Stimulated activated CD8-positive, alpha-beta memory T cell treated with anti-CD3 and anti-CD28 coated beads, Interleukin-4, amount 100 ng/mL, for 48 hours (primary cell): ENCODE measurements at places on chromosomes 13 and 19.
A peak's percentile ranks its signal among the peaks of the same experiment; 100 is the strongest.

DNA sequence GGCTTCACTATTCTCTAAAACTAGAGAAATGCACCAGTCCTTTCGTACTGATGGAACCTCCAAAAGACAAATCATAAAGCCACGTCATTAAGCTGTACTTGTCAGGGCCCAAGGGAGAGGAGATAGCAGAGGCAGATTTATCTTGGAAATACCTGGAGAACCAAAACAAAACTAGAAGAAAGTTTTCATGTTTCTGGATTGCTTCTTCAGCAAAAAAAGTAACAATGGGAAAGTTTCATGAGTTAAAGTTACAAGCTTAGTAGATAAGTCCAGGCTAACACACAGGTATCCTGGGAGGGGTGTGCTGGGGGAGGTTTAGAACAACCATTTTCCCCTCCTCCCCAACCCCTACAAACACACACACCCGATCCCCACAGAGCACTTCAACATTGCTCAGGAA is 21.6 kb downstream of the RANBP3 start:
- DNase-seq, result no peak

DNA sequence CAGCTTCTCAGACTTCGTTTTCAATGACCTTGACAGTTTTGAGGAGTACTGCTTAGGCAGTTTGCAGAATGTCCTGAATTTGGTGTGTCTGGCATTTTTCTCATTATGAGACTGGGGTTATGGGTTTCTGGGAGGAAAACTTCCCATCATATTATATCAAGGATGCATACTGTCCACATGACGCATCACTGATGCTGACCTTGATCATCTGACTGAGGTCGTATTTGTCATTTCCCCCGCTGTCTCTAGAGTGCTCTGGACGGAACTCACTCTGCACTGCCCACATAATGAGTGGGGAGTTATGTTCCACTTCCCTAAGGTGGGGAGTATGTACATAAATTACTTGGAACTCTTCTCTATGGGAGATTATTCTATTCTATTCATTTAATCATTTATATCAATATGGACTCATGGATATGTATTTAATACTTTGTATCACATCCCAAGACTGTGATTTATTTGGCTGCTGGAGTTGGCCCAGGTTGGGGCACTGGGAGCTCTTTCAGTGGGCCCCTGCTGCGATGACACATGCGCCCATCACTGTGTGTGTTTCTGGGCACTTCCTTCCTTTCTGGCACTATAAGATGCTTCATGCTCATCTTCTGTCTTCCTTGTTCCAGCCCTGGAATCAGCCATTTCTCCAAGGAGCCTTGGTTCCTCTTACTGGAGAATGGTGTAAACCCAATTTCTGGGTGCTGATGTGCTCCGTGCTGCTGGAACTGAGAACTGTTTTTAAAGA is 138.6 kb downstream of the MIPEP start:
- DNase-seq, result peak; percentile 32

DNA sequence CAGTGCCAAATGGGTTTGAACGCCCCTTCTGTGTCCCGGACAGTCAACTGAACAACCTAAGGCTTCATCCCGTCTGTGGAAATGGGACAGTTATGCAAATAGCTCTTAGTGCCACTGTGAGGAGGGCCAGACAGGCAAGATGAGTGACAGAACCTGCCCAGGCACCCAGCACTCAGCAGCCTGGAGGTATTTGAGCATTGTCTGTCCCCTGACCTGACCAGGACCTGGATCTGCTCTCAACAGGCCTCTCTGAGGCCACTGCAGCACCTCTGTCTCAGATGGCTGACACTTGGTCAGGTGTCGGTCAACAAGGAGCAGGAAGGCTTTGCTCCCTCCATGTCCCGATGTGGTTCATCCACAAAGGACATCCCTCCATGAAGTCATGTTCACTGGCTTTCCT is 67.9 kb downstream of the CCDC70 start:
- DNase-seq, result no peak

- no peak for DNase-seq
These were observed 31.7 kb downstream of the TRPM4 start for GRCh38 chr19:49189259-49189658.

GRCh38 chr19:28504139-28504538 is 708.8 kb downstream of the UQCRFS1 start:
- DNase-seq, result no peak

DNA sequence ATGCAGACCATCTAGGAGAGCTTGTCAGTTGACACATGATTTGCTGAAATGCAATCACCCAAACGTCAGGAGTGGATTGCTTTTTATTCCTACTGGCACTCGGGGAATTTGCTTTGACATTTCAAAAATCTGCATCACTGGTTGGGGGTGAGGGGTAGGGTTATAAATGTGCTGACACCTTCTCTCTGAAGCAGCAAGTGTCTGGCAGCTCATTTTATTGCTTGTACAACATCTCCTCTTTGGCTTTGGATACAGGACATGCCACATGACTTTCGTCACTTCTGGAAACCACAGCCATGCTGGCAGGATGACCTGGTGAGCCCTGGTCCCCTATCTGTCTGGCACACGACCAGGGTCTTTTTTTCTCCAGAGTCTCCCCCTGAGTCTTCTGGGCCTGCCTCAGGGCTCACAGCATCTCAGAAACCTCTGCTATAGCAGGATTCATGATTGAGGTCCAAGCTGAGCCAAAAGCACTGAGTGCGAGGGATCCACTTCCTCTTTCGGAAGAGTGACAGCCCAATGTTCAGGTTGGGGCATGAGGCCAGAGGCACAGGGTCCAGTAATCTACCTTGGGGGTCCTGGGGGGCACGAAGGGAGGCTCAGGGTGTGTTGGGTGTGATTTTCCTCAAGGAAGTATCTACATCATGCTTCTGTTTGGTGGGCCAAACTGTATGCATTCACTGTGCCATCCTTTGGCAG is 60.1 kb downstream of the HSPH1 start:
- DNase-seq, result no peak

DNA sequence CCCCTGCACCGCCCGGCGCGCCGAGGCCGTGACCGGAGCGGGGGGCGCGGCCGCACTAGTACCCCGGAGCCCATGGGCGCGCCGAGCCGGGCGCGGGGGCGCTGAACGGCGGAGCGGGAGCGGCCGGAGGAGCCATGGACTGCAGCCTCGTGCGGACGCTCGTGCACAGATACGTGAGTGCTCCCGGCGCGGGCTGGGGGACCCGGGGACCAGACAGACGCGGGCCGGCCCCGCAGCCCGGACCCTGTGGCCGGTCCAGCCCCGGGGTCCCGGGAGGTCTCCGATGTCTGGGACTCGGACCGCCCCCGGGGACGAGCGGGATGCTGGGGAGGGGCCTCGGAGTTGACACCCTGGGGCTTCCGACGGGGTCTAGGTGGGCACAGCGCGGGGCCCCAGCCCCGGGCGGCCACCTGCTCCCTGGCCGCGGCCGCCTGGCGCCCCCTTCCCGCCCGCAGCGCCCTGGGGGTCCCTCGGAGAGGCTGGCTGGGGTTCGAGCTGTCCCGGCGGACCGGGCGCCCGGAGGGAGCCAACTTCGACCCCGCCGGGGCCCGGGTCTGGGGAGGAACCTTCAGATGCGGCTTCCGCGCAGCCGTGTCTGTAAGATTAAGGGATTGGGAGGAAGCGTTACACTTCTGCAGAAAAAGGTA is 568 bp downstream of the ATP11A start:
- peak; percentile 46 for DNase-seq

GRCh38 chr13:74017301-74018061 is 116.7 kb downstream of the KLF12 start:
- no peak for DNase-seq

- DNase-seq, result no peak
These were observed 2.0 kb upstream of the GATAD2A start for GRCh38 chr19:19403373-19403901.

DNA sequence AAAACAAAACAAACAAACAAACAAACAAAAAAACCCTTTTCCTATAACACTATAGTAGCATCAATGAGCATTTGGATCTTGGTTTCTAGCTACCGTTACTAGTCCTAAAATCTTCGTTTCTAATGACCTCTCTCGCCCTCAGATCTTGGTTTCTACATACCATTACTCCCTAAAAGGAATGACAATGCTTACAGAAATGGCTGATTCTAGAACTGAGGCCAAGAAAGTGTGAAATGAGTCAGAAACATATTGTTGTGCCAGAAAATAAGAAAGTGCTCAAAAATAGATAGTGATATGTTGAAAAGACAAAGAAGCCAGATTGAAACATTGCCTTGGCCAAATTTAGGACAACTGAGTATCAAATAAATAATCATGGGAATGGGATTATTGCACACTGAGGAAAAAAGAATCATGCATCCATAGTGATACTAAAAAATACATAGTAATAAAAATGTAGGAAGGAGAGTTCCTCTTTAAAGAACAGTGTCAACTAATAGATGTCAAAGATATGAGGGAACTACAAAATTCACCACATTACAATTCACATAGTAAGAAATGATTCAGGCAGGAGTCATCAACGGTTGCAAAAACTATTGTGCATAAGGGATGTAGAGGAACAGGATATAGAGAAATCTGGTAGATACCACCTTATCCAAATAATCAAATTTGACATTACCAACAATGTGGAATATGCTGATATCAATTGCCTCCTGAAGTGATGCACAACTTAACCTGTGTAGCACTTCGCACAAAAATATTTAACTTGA is 386.6 kb downstream of the DIAPH3 start:
- no peak for DNase-seq

- DNase-seq, result peak; percentile 95
These were observed 47.3 kb upstream of the SHKBP1 start for GRCh38 chr19:40529093-40529954.

DNA sequence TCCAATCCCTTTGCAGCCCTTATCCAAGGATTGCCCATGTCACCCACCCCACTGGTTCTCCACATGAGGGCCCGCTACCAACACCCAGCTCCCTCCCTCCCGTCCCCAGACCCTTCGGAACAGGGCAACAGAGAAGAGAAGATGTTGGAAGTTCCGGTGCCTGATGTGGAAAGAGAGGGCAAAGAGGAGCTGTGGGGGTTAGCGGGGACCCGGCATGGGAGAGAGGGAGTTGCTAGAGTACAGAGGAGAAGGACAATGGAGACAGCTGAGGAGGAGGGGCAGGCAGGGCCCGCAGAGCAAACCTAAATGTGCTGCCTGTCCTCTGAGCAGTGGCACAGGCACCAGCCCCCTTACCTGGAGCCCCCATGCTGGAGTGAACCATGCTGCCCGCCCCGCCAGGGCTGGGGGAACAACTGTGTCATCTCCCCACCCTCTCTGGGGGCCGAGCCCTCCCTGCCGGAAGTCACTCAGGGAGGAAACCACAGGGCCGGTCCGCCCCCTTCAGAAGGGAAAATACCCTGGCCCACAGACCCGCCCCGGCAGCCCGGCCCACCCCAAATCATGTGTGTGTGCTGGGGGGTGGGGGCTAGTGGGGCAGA is at the start of gene POU2F2:
Gene POU2F2, minus strand, starts transcription at position 417 of the 599 bp plus-strand sequence. Its CDS starts 35 bp downstream, at position 382.
- peak; percentile 89 for DNase-seq

DNA sequence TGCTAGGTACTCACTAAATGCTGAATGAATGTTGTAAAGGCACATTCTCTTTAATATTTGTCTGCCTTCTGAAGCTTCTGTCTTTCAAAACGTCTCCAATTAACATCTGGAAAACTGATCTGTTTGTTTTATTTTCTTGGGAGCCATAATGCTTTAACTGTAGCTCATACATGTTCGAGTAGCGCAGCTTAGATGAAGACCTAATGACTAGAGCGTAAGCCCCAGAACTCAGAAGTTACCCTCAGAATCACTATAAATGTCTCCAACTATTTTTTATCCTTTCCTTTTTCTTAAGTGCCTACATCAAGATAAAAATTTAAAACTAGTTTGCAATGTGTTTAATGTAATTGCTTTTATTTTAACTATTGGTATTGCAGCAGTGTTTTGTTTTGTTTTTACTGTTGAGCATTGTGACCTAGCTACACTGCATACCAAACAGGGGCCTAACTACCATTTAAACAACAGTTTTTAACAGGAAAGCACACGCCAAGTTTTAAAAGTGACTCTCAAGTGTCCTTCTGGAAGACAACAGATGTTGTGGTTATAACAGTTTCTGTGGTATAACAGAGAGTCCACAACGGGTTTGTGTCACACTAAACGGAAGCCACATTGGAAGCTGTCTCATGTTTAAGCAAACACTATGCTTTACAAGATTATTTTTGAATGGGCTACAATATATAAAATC is 42.0 kb downstream of the MRPL57 start:
- no peak for DNase-seq

DNA sequence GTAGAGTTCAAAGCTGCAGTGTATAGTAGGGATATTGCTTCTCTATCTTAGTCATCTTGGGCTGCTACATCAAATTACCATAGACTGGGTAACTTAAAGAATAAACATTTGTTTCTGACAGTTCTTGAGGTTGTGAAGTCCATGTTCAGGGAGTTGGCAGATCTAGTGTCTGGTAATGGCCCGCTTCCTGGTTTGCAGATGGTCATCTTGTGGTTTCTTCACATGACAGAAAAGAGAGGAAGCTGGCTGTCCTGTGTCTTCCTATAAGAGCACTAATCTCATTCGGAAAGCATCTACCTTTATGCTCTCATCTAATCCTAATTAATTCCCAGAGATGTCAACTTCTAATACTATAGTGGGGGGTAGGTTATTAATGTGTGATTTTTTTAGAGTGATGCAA is 6.2 kb downstream of the ZNF763 start:
- no peak for DNase-seq

GRCh38 chr13:113305208-113305607 is 8.2 kb downstream of the LAMP1 start:
- DNase-seq, result no peak

GRCh38 chr13:99228737-99229691 is 28.4 kb downstream of the UBAC2 start:
- no peak for DNase-seq

- no peak for DNase-seq
These were observed 9.1 kb downstream of the AP2S1 start for GRCh38 chr19:46841458-46842083.

- DNase-seq, result no peak
These were observed 695 bp downstream of the BST2 start for GRCh38 chr19:17404621-17405249.

DNA sequence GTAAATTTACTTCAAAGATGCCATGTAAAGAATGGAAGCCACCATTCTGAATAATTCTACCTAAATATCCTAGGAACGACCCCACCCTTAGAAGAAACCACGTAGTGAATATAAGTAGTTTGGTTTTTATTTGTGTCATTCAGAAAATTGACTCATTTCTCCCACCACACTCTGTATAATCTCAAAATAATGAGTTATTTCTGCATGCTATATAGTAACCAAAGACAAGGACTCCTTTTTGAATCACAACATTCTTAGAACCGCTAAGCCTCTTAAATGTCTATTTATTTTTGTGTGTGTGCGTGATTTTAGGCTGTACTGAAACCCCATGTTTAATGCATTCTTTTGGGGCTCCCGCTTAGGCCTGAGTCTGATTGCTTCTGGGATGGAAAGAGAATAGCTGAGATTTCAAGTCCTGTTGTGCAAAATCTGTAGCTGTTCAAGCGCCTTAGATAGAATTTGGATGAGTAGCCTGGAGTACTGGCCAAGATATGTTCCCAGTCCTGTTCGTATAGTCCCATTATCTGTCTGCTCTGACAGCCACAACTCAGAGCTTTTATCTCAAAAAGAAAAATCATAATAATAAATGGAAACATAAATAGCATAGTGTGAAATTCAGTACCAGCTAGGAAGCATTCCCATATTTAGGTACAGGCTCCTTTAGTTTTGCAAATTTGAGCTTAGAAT is 532.4 kb upstream of the NBEA start:
- no peak for DNase-seq
